ENCODE measurements at places on chromosomes 4 and X. TPM values are rescaled to one million over a fixed set of nuclear protein-coding genes. Genes with fewer than 3 reads are reported as not detected.
A peak's percentile ranks its signal among the peaks of the same experiment; 100 is the strongest.

DNA sequence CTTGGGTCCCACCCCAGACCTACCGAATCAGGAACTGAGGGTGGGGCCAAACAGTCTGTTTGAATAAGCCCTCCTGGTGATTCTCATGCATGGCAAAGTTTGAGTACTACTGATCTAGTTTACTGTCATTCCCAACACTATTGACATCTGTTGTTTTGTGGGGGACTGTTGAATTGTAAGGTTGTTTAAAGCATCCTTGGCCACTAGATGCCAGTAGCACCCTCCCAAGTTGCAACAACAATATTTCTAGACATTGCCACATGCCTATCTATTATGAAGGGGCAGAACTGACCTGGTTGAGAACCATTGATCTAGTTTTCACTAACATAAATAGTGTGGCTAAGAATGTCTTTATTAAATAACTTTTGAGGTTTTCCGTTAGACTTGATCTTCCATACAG is 15.1 kb downstream of the TAF9B start:
- no peak for DNase-seq

DNA sequence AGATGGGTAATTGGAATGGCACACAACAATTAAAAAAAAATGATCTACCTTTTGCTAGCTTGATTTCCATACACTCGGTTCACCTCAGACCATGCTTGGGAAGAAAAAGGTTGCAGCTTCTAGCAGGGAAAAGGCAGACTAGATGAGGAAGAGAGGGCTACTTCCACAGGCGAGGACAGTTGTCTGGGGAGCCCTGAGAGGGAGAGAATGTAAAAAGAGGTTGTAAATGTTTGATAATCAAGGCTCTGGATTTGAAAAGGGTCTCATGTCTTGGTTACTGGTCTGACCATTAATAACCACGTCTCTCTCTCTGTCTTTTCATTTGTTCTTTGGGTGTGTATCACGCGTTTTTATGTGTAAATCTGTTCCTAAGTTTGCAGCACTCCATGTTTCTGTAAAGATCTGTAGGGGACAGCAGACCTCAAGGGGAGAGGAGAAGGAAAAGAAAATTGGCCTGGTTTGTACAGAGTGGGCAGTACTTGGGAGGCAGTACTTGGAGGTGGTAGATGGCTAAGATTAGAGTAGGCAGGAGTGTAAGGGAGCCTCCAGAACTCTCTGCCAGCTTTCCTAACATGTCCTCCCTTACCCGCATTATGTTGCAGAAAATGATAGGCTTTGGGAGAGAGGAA is 750 bp downstream of the ARMCX5 start:
- DNase-seq: peak; percentile 5

DNA sequence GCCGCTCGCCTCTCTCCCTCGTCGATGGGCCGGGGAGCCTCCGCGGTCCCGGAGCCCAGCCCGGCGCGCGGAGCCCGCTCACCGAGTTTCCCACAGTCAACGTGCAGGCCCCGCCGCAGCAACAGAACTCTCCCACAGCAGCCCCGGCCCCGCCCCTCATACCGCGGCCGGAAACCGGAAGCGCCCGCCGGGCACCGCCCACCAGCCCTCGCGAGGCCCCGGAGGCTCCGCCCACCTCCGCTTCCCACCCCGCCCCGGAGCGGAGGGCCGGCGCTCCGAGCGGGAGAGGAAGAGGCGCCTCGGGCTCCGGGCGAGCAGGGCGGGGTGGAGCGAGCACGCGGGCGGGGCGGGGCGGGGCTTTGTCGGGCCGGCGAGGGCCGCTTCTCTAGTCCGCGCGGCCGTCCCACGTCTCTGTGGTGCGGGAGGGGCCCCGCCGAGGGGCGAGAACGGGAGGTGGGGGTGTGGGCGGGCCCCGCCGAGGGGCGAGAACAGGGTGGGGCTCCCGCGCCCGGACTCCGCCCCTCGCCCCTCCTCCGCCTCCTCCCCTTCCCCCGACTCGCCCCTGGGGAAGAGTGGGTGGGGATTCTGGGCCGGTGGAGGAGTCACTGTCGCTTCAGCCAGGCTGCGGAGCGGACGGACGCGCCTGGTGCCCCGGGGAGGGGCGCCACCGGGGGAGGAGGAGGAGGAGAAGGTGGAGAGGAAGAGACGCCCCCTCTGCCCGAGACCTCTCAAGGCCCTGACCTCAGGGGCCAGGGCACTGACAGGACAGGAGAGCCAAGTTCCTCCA is at the start of the genes ABCD1 and BCAP31:
ABCD1 (plus strand) TSS at position 605 of the 787 bp plus-strand sequence. CDS start 411 bp downstream, outside the sequence.
BCAP31 (minus strand) TSS at position 136 of the 787 bp plus-strand sequence. CDS start 1,143 bp downstream, outside the sequence.
- DNase-seq: peak; percentile 45

GRCh38 chr4:121255986-121256750 is 92.0 kb upstream of the TNIP3 start:
- peak; percentile 15 for DNase-seq

DNA sequence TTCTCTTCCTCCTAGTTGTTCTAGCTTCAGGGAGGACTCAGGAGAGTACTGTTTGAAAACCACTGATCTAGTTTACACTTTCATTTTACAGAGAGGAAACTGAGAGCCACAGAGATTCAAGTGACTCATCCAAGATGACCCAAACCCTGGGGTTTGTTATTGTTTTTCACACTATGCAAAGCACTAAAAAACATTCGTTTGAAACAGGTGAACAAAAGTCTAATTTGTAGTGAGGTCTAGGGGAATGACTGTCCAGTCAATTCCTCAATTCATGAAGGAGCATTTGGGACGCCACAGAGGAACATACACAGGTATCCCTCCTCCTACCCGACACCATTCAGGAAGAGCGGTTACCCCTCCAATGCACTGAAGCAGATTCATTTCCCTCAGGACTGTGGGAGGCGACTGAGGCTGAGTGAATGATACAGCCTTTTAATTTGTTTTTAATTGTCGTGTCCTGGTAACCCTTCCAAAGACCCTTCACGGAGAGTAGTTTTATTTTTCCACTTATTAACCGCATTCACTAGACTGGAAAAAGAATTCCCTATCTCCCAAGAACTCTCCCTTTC is 30.3 kb downstream of the TLR10 start:
- no peak for DNase-seq

DNA sequence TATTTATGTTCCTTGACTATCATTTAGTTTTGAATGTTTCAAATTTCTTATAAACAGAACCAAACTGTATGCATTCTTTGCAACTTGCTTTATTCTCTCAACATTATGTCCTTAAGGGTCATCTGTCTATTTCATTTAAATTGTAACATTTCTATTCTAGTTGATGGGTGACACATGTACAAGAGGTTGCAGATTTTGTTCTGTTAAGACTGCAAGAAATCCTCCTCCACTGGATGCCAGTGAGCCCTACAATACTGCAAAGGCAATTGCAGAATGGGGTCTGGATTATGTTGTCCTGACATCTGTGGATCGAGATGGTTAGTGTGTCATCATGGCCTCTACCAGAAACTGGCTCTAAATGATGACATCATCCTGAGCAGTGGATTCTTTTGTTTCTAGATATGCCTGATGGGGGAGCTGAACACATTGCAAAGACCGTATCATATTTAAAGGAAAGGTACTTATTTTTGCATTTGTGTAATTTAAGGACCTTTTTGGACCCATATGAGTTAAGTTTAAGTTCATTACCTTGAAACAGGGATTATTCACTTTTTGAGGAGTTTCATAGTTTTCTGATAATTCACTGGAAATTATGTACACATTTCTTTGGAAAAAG is 6.1 kb downstream of the LIAS start:
- DNase-seq: no peak

- DNase-seq: no peak
Observed at GRCh38 chr4:41360921-41361793, 104.4 kb downstream of the UCHL1 start.

- no peak for DNase-seq
Observed at GRCh38 chr4:175871774-175872405, 59.8 kb upstream of the GPM6A start.

DNA sequence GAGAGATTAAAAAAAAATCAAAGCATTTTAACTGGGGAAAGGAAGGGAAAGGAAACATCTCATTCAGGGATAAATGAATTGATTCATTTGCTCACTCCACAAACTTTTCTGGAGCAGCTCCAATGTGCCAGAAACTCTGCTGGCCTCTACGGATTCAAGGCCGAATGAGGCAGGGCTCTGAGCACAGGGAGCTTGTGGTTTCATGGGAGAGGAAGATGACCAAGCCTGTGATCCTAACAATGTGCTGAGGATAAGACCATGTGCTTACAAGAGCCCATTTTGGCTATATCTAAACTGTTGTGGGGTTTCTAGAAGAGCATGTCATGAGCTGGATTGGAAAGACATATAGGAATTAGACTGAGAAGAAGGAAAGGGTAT is 137.5 kb downstream of the ZNF674 start:
- DNase-seq: no peak

GRCh38 chr4:147863808-147864472 is 132.1 kb downstream of the ARHGAP10 start:
- DNase-seq: no peak

TMEM156 gene
- 0.92 TPM for total RNA-seq

S100G gene
- not detected for total RNA-seq

TSPAN7 gene
- total RNA-seq: 13.5 TPM

All from pulmonary artery endothelial cell (primary cell).